GM23338 (cell line): ENCODE measurements at places on chromosomes 5 and 9.

DNA sequence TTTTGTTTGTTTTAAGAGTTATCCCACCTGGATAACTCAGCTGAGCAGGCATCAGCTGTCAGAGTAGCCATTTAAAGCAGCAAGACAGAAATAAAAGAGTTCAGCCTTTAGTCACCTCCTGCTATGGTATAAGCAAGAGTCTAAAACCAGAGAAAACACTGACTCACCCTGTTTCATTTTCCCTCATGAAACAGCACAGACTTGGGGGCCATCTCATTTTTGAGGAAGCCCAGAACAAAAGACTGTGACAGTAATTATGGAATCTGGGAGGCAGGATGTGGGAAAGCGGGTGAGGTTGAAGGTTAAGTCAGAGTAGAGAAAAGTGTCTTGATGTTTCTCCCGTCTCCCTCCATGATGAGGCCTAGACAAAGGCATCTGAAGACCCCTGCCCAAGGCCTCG, 90.2 kb upstream of the FAM174A start:
- no peak for DNase-seq

DNA sequence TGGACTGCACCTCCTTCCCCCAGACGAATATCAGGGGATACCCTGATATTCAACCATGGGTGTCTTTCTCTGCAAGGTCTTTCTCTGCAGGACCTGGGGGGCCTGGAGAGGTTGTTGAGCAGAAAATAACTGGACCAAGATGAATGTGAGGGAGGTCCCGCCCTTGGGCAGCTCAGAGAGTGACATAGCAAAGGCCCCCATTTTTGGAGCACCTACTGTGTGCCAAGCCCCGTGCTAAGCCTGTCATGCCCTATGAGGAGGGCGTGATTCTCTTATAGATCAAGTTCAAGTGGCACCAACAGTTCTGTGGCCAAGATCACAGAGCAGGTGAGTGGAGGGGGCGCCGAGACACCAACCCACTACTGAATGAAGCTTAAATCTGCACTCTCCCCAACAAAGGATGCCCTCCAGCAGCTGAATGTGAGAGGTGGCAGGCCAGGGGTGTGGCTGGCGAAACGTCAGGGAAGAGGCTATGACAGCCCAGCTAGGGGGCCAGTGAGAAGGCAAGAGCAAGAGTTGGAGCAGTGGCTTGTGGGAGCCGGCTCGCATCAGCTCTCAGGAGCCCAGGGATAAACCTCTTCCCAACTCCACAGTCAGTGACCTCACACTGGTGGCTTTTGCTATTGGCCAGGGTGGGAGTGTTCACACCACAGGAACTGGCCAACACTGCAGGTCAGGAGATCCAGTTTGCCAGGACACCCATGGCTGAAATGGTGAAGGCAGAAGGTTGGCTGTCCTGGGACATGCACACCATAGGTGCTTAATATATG, 5.3 kb downstream of the SARDH start:
- DNase-seq: no peak

DNA sequence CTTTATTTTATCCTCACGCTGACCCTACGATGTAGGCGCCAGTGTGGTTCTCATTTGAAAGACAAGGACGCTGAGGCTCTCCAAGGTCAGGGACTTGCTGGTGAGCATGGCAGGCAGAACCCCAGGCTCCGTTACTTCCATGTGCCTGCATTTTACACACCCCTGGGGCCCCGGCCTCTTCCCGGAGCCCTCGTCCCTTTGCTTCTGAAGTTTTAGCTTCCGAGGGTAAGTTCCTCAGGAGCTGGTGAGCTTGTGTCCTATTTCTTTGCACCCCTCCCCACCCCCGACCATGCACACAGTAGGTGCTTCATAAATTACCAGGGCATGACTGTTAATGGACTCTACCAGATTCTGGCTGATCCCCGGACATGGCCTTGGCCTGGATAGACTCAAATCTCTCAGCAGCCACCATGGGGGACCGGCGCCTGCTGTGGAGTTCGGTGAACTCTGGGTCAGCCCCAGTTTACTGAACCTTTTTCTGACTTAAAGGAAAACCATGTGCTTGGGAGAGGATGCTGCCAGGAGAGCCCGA, 59.3 kb upstream of the RNU6ATAC start:
- no peak for DNase-seq

DNA sequence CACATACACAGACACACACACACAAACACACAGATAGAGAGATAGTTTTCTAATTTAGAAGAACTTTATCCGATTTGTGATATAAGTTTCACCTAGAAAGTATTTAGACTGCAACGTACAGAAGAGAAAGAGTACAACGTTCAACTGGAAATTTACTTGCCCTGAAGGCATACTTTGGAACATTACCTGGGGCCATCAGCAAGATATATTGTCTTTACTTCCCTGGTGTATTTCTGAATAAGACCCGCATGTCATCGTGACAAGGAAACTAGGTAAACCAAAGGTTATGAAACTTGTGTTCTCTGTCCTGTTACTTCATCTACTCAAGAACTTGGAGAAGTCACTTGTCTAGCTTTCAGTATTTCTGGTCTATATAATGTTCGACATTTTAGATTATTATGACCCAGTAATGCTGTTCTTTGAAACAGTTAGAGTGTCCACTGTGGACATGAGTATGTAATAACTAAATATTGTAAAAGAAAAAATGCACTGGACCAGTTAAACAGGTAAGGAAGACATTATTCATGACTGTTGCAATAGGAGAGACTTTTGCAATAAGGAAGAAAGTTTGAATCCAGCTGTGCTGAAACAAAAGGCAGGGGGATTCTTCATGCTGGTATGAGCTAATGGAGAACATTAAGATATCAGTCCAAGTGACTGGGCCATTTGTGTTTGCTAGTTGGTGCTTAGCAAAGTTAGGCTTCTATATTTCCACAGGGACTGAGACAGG, 1791.1 kb downstream of the MAT2B start:
- DNase-seq: no peak

DNA sequence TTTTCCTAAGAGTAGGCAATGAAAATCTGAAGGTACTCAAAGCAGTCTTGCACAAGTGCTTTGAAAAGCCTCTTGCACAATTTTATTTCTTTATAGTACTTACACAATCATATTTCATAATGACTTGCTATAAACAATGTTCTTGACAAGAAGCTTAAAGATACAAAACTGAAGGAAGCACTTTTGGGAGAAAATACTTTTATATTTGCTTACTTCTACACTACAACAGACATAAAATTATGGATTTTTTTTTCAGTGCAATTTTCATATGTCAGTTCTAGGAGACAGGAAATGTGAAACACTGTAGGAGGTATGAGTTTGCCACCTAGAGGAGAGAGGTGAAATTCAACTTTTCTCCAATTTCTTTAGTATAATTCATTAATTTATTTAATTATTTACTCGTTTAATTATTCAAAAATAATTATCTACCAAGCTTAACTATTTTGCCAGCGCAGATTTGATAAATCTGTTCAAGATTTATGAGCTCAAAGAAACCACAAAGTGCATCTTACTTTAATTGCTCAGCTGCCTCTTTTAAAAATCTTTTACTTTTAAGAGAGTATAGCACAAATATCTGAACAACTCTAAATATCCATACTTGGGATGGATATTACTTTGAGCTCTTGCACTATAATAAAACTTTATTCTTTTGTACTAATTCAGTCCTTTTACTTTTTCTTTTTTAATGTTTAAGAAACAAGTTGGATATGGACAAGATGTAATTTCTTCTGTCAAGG, 29.0 kb upstream of the CDKN2B start:
- peak; percentile 18 for DNase-seq

DNA sequence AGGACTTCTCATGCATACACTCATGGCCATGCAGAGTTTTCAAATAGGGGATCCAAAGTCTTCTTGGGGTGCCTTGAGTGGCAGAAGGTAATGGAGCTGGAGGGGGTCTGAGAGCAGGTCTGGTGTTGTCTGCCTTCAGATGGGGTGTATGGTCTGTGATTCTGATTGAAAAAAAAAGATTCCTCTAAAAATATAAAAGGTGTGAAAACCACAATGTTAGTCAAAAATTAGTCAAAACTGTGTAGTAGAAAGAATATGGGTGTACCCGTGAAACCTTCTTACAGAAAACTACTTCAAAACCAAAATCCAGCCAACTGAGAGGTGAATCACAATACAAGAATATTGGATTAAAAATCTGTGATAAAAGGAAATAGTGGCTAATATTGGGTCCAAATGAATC, 20.1 kb downstream of the DOCK2 start:
- no peak for DNase-seq

DNA sequence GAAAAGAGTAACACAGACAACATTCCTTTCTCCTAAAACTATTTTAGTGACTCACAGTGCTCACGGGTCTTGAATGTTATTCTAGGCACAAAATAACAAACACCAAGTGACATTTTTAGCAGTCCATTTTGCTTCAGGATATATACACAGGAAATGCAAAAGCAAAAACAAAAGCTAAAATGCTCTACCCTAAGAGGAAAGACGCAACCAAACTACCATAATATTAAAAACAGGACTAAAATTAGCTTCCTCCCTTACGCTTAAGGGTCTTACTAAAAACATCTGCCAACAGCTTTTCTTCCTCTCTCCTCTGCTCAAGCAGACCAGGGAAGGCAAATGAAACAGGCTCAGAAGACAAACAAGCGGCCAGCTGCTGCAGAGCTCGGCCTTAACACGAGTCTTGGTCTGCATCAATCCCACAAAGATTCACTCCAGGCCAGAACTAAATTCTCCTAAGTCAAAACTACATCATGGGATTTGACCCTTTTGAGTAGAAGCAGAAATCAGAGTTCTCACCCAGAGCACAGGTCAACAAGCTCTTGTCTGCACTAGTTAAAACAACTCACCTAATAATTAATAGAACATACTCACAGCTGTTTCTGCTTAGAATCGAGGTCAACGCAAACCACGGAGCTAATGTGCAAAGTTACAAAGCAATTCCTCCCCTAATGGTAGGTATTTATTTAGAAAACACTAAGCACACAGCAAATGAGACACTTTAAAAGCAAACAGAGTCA, 62.3 kb downstream of the RAPGEF1 start:
- DNase-seq: no peak

GRCh38 chr9:129467004-129467588, 153.8 kb downstream of the C9orf50 start:
- DNase-seq: no peak

GRCh38 chr9:108696156-108696555, 159.6 kb downstream of the ACTL7B start:
- DNase-seq: no peak

DNA sequence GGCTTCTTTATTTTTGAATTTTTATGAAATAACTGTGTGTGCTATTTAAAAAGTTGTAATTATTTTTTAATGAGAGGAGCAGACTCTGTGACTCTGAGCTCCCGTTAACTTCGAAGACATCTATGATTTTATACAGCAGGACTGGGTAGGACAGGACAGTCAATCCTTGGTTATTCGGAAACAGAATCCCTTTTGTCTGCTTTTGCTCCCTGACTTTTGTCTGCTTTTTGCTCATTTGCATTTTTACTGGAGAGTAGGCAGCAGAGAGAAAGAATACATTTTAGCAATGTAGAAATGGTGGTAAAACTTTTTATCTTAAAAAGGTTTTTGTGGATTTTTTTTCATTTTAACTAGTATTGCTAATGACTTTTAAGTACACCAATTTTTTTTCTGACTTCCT, 303.6 kb downstream of the ARHGAP26 start:
- DNase-seq: no peak

- no peak for DNase-seq
Observed at GRCh38 chr5:59185757-59186385, 603.0 kb downstream of the RAB3C start.

DNA sequence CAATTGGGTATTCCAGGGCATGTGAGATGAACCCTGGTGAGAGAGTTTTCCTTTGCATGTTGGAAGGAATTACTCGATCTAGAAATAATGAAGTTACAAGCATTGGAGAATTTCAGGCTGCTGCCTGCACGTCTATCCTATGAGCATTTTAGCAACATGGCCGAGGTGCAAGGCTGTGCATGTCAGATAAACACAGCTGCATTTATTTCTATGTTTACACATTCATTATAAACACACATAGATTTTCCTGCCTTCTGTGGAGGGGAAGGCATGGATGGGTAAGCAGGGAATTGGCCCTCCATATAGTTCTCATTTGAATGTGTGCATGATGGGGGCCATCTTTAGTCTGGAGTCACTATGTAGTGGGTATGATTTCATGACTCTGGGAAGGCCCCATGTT, 42.3 kb downstream of the AOPEP start:
- no peak for DNase-seq

- no peak for DNase-seq
Observed at GRCh38 chr9:76657265-76657664, 107.0 kb upstream of the PCA3 start.

- no peak for DNase-seq
Observed at GRCh38 chr9:85276741-85277140, 465.0 kb downstream of the AGTPBP1 start.

DNA sequence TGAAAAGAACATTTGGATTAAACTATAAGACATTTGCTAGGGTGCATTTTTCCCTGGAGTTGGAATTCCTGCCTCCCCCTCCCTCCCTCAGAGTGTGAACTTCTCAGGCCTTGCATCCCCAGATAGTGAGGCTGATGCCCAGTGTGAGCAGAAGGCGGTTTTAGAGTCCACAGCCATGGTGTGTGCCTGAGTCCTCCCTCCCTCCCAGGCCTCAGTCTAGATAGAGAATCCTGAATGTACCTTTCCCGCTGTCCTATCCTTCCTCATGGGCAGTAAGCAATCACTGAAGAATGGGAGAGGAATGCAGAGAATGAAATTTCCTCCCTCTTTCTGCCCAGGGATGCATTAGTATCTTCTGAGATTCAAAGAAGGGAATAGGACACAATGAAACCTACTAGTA, 108.5 kb downstream of the RASGRF2 start:
- peak; percentile 33 for DNase-seq

DNA sequence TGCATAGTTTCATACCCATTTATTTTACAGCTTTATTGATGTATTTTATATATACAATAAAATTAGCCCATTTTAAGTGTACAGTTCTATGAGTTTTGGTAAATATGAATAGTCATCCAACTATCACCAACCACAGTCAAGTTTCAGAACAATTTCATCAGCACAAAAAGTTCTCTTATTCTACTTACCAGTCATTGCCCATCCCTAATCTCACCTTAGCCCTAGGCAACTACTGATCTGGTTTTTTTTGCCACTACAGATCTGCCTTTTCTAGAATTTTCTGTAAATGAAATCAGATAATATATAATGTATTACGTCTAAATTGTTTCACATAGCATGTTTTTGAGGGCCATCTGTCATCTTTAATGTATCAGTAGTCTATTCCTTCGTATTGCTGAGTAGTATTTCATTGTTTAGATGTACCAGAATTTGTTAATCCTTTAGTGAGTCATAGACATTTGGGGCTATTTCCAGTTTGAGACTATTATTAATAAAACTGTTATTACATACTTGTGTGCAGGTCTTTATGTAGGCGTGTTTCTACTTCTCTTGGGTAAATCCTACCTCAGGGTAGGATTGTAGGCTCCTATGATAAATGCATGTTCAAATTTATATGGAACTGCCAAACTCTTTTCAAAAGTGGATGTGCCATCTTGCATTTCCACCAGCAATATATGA, 198.5 kb upstream of the ADAMTSL1 start:
- no peak for DNase-seq

GRCh38 chr5:36397901-36398536, 96.3 kb upstream of the RANBP3L start:
- peak; percentile 30 for DNase-seq
